ENCODE measurements at places on chromosomes 12 and 14. TPM values are rescaled to one million over a fixed set of nuclear protein-coding genes. Genes with fewer than 3 reads are reported as not detected.

DNA sequence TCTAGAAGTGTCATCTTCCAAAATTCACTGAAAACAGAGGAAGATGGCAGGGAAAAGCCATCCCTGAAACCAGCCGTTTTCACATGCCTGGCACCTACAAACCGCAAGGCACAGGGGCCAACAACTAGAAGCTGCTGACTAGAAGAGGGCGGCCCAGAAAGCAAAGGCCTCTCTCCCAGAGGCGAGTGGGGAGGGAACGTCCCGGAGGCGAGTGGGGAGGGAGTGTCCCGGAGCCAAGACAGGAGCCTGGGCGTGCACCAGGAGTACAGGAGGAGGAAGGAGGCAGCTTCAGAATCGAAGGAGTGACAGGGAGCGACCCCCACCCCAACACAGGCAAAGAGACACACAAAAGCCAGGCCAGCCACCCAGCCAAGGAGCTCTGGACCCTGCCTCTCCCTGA lies 21.0 kb downstream of the ANKLE2 start:
- no peak for DNase-seq

DNA sequence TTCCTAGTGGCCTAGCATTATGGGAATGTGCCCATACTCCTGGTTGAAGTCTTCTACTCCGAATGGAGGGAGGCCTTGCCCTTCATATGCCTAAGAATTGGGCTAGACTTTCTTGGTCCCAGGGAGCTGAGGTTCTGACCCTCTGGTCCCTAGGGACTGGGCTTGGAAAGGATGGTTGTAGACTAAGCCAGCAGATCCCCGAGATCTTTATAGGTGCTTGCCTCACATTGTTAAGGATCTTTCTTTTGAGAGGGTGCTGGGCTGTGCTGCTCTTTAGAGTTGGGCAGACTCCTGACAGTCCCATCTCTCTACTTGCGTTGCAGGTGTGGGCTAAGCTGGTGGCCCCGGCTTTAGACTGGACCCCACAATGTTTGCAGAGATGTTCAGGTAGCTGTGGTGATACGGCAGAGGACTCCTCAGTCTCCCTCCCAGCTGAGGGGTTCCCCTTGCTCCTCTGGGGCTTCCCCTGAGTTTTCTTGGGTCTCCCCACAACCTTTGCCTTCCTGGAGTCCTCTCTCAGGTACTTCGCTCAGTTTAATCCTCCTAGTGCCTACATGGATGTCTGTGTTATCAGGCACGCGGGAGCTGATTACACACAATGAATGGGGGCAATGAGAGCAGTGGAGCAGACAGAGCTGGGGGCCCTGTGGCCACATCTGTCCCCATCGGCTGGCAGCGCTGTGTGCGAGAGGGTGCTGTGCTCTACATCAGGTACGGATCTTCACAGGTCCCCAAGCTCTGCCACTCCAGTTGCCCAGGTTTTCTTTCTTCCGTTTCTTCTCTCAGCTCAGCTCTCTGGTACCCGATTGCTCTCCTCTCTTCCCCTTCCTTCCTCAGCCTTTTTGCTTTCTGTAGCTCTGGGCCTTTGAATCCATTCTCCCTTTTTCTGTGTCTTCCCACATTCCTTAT lies 1.3 kb downstream of the MBD6 start:
- DNase-seq, result no peak

- peak; percentile 68 for DNase-seq
Measured at GRCh38 chr12:52010152-52010622, 3.4 kb downstream of the TAMALIN start.

GRCh38 chr12:49260166-49260565 lies 4.7 kb upstream of the TUBA1C start:
- DNase-seq, result peak; percentile 54

DNA sequence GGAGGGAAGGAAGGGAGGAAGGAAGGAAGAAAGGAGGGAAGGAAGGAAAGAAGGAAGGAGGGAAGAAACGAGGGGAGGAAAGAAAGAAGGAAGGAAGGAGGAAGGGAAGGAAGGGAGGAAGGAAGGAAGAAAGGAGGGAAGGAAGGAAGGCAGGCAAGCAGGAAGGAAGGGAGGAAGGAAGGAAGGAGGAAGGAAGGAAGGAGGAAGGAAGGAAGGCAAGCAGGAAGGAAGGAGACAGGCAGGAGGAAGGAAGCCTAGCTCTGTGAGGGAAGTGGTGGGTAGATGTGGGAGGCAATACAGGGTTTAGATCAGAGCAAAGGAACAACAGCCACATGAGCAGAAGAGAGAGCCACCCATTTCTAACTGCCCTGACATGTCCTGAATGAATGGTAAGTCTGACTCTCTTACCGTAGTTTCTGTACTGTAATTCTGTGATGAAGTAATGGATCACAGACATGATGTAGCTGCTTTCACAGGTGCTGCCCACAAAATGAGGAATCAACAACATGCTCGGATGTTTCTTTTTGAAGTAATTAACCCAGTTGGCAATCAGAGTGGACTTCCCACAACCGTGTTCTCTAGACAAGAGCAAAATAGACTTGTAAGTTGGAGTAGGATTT lies 24.4 kb upstream of the HSP90B1 start:
- DNase-seq, result no peak

The CCDC196 gene
- not detected for total RNA-seq

The IL23A gene
- 1.1 TPM for total RNA-seq

The CRACR2A gene
- total RNA-seq, result 11.5 TPM

The PLA2G1B gene
- not detected for total RNA-seq
